ENCODE measurements at places on chromosomes 3 and 15. TPM values are rescaled to one million over a fixed set of nuclear protein-coding genes. Genes with fewer than 3 reads are reported as not detected.

- no peak for DNase-seq
Measured at GRCh38 chr15:67564968-67565345, 22.5 kb downstream of the MAP2K5 start.

GRCh38 chr15:76837474-76837873 is 67.7 kb downstream of the SCAPER start:
- no peak for DNase-seq

DNA sequence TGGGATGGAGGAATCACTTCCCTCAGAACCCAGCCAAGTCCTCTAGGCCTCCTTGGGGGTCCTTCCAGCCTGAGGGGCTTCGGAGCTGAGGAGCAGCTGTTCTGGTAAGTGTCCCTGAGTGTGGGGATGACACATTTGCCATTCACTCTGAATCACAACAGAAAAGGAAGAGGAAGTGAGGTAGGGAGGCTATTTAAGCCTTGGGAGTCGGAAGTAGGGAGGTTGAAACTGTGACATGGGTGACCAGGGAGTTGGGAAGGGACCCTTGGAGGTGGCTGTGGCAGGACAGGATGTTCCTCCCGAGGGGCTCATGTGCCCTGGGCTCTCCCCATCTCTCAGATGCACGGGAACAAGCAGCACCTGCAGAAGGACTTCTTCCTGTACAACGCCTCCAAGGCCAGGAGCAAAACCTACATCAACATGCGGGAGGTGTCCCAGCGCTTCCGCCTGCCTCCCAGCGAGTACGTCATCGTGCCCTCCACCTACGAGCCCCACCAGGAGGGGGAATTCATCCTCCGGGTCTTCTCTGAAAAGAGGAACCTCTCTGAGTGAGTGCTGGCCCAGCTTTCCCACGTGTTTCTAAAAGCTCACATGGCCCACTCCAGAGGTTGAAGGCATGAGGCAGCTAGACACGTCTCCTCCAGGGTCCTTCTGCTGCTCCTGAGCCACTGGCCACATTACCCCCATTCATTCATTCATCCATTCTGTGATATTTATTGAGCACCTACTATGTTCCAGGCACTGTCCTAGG is 43.3 kb downstream of the CAPN3 start:
- DNase-seq, result no peak

Gene TYRO3
- 12.3 TPM for total RNA-seq

GRCh38 chr15:54312528-54312927 is 334.3 kb downstream of the UNC13C start:
- DNase-seq, result no peak

Gene P3H2
- 3.1 TPM for total RNA-seq

DNA sequence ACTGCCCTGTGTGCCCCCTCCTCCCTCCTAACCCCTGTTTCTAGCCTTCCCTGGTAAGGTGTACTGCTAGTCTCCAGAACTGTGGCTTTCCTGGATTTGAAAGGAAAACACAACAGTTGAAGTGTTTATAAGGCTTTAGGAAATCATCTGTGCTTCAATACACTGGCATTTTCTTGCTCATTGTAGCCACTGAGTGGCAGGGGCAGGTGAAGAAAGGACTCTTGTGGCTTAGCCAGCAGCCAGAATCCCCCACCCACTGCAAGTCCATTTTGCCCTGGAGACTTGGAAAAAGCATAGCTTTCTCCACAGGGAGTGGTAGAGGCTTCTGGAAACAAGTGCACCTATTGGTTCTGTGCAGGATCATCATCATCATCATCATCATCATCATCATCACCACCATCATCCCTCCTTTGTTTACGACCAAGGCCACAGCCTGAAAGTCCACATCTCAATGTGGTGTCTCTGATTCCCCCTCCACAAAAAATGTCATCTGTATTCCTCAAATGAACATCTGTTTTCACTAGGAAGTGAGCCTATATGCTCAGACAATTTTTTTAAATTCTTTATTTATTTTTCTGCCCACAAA is 33.4 kb downstream of the AQP9 start:
- no peak for DNase-seq

Gene SPSB4
- total RNA-seq, result not detected

Gene PTX3
- total RNA-seq, result not detected

DNA sequence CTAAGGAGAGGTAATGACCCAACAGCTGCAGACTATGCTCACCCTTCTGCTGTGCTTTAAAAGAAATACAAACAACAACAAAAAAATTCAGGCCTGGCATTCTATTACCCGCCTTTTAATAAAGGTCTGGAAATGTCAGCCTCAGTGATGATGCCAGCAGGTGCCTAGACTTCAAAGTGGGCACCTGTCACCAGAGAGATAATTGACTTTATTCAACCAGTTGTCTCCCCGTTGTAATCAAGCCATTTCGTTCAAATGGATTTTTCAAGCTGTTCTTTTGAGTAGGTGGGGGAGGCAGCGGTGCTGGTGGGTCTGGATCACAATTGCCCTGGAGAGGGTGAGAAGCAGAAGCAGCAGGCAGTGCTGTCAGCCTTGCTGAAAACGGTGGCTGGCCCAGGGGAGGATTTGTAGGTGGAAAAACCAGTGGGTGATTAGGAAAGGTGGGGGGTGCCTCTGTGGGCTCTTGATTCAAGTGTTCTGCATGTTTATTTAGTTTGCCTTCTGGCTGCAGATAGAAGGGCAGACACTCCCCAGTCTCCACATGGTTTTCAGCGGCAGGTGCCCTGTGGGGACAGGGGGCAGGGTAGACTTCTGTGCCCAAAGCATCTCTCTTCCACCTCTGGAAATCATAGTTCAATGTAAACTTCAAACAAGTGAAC is 300.2 kb upstream of the SLCO3A1 start:
- no peak for DNase-seq

GRCh38 chr3:151430821-151431484 is 29.9 kb downstream of the IGSF10 start:
- DNase-seq, result no peak

GRCh38 chr15:35885870-35886269 is 339.9 kb upstream of the DPH6 start:
- no peak for DNase-seq

- no peak for DNase-seq
Measured at GRCh38 chr3:24483873-24484272, 10.8 kb downstream of the THRB start.

GRCh38 chr3:55937301-55937700 is 450.2 kb upstream of the WNT5A start:
- DNase-seq, result no peak

GRCh38 chr15:74571191-74571590 is 30.2 kb downstream of the ARID3B start:
- DNase-seq, result no peak

- DNase-seq, result no peak
Measured at GRCh38 chr3:14765576-14766427, 53.0 kb upstream of the FGD5 start.

DNA sequence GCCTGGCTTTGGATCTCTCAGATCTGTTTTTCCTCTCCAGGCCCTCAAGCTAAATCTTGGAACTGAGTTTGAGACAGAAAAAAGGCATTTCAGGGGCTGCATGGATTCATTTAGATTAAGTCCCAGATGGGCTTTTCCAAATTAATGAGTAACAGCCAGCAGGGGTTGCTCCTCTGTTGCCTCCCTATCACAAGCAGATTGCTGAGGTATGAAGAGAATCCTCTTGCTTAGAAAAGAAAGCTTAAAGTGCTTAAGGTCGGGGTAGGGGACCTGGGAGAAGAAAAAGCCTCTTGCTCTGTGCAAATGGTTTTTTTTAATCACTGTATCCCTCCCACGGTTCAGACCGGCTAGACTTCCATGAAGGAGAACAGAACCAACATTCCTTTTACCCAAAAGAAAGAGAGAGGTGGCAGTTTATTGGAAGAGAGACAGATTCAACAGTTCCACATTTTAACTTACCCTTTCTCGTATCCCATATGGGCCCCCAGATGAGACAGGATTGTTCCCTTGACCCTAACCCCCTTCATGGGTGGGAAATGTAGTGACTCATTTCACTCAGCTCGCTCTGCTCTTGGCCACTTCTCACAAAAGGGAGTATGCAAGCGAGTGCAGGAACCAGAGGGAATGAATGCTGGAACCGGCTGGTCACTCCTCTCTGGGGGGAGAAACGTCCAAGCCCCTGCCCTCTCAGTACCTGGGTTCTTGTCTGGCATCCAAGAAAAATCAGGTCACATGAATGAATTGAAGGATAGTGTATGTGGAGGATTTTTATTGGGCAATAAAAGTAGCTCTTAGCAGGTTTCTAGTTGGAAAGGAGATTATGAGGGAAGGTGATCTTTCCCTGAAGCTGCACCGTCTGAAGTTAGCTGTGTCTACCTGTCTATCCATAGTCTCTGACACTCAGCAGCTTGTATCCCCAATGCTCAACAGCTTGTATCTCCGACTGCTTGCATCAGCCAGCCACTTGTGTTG is 745.2 kb downstream of the SI start:
- DNase-seq, result no peak

DNA sequence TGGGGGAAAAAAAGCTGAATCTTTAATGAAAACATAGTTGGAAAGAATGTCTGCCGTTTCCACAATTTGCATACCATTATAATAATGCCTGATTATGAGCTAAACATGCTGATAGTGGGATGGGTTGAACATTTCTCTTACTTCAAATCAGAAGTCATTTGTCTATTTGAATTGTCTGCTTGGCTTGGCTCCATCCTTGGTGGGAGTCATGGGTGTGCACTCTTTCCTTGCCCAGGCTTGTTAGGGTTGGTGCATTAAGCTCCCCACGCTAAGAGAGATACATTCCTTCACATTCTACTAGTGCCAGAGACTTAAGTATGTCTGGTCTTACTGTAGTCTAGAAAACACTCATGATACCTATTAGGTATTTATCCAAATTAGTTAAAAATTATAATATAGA is 121.4 kb upstream of the RARB start:
- DNase-seq, result no peak

Gene PRSS50
- total RNA-seq, result not detected

DNA sequence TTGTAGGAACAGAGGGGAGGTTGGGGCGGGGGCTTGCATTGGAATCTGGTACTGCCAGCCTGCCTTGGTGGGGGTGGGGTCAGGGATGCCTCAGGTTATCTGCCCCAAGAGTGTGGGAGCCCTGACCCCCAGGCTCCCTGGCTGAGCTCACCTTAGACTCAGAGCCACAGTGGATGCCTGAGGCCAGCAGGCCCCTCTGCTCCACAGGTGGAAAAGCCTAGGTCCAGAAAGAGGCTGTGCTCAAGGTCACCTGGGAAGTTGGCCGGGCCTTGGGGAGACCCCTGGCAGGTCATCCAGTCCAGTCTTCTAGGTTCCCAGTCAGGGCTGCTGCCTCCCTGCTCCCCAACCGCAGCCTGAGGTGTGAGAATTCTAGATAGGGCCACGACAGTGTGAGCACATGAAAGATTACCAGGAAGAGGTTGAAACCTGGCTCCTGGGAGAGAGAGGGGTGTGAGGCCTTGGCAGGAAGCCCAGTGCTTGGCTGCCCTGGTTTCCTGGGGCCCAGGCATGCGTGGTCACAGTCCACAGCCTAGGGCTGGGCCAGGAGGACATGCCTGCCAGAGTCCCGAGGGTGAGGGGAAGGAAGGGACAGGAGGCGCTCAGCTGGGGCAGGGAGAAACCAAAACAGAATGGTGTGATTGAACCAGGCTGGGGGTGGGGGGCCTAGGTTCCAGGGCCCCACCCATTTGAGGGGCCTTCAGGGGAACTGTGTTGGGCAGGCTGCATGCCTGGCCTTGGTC is 4.9 kb downstream of the HDAC11 start:
- peak; percentile 86 for DNase-seq

DNA sequence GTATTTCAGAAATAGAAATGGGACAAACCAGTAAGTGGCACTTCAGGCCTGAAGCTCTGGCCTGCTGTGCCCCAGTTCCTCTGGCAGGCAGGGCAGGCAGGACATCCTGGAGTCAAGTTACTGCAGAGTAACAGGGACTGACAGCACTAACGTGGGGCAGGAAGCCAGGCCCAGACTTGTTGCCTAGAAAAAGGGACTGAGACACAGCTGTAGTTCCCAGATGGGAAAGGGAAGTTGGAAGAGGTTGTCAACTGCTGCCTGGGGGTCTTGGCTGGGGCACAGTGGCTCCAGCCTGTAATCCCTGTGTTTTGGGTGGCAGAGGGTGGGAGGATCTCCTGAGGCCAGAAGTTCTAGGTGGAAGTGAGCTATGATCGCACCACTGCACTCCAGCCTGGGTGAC is 171.9 kb downstream of the FMN1 start:
- DNase-seq, result no peak

Gene PLSCR2
- total RNA-seq, result not detected

Gene THRB
- total RNA-seq, result 0.81 TPM

Gene TGM5
- total RNA-seq, result not detected
